Heart right ventricle (tissue), 16 donors: ENCODE measurements at places on chromosomes 5 and 9. TPM values are rescaled to one million over a fixed set of nuclear protein-coding genes. Genes with fewer than 3 reads are reported as not detected.
A peak's percentile ranks its signal among the peaks of the same experiment; 100 is the strongest.

DNA sequence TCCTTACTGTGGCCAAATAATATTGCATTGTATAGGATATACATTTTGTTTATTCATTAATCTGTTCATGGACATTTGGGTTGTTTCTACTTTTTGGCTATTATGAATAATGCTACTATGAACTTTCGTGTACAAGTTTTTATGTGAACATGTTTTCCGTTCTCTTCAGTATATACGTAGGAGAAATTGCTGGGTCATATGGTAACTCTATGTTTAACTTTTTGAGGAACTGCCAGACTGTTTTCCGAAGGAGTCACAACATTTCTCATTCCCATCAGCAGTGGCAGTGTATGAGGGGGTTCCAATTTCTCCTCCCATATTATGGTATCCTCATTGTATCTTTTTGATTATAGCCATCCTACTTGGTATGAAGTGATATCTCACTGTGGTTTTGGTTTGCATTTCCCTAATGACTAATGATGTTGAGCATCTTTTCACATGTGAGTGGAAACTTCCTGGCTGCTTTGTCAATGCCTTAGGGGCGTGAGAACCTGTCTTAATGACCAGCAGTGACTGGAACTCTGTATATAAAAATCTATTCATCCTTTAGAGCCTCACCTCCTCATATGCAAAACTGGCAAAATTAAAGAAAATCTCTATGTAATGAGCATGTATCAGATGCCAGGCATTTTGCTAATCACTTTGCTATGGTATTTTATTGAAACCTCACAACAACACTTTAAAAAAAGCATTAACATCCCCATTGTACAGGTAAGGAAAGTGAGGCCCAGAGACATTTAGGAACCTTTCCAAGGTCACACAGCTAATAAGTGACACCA, 47.8 kb upstream of the TGFBR1 start:
- H3K36me3 ChIP-seq = peaks cover 26% of the 10 kb centered on the region
- H3K27me3 ChIP-seq = peaks cover 17% of the 10 kb centered on the region
- H3K4me1 ChIP-seq = no peaks in the 10 kb centered on the region
- H3K27ac ChIP-seq = peak overlapping the region; percentile 17
- DNase-seq = no peak
- H3K4me3 ChIP-seq = peak overlapping the region; percentile 8

DNA sequence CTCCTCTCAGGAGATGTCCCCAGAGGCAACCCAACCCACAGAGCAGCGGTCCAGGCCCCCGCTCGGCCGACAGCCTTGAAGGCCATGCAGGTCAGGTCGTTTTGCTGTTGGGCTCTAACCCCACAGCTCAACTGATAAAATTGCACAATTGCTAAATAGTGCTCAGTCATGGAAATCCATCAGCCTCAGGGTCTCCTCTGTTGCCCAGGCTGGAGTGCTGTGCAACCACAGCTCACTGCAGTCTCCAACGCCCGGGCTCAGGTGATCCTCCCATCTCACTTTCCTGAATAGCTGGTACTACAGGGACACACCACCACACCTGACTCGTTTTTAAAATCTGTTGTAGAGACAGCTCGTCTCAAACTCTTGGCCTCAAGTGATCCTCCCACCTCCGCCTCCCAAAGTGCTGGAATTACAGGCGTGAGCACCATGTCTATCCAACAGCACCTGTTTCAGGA, 18.3 kb downstream of the BRD3OS start:
- peaks cover 3% of the 10 kb centered on the region for H3K4me1 ChIP-seq
- H3K4me3 ChIP-seq = no peak overlapping the region
- no peak overlapping the region for H3K27ac ChIP-seq
- peak; percentile 0 for DNase-seq
- no peaks in the 10 kb centered on the region for H3K36me3 ChIP-seq

GRCh38 chr5:140953234-140953633, 13.0 kb upstream of the PCDHAC2 start:
- DNase-seq = no peak
- H3K4me1 ChIP-seq = no peaks in the 10 kb centered on the region
- no peaks in the 10 kb centered on the region for H3K27me3 ChIP-seq
- H3K36me3 ChIP-seq = no peaks in the 10 kb centered on the region
- no peak overlapping the region for H3K27ac ChIP-seq
- H3K4me3 ChIP-seq = no peak overlapping the region

DNA sequence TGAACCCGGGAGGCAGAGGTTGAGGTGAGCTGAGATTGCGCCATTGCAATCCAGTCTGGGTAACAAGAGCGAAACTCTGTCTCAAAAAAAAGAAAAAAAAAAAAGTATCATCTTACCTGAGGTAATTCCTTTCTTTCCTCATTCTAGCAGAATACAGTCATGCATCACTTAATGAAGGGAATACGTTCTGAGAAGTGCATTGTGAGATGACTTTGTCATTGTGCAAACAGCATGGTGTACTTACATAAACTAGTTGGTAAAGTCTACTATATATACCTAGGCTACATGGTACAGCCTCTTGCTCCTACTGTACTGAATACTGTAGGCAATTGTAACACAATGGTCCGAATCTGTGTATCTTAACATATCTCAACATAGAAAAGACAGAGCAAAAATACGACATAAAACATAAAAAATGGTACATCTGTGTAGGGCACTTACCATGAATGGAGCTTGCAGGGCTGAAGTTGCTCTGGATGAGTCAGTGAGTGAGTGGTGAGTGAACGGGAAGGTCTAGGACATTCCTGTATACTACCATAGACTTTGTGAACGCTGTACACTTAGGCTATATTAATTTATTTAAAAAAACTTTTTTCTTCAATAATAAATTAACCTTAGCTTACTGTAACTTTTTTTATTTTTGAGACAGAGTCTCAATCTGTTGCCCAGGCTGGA, 100.4 kb downstream of the GLDC start:
- no peaks in the 10 kb centered on the region for H3K4me1 ChIP-seq
- DNase-seq = no peak
- H3K4me3 ChIP-seq = no peak overlapping the region
- no peaks in the 10 kb centered on the region for H3K36me3 ChIP-seq
- no peaks in the 10 kb centered on the region for H3K27me3 ChIP-seq

GRCh38 chr9:14343261-14344031, 29.5 kb upstream of the NFIB start:
- H3K27me3 ChIP-seq = no peaks in the 10 kb centered on the region
- no peak for DNase-seq
- peak overlapping the region; percentile 46 for H3K4me3 ChIP-seq
- no peaks in the 10 kb centered on the region for H3K36me3 ChIP-seq

DNA sequence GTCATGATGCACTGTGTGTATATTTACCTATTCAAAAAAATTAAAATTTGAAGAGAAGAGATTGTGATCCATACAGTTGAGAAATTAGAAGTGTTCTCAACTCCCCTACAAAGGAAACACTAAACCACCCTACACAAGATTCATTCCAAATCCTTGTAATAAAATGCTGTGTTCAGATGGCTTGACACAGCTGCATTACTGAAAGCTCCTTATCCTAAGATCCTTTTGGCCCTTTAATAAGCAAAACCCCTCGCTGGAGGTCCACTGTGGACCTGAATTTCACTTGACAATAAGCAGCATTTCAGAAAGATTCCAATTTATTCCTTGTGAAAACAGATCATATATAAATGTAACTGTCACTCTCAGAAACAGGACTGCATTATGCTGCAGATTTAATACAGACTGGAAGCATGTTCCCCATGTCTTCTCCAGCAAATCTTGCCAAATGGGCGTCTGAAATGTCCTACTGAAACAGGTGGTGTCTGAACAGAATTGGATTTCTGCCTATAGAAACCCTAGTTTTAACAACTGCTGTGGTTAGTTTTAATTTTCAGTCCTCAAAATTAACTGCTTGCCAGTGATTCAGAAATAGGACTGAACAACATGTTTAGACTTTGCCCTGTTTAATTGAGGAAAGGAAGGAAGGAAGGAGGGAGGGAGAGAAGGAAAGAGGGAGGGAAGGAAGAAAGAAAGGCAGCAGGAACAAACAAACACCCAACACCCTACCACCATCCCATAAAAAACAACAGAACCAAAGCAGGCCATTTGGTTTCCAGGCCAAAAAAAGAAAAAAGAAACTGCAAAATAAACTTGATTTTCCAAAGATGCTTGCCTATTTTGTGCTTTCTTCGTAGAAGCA, 179.6 kb downstream of the MLLT3 start:
- DNase-seq = no peak
- H3K27me3 ChIP-seq = no peaks in the 10 kb centered on the region
- no peak overlapping the region for H3K4me3 ChIP-seq
- H3K27ac ChIP-seq = no peak overlapping the region
- no peaks in the 10 kb centered on the region for H3K36me3 ChIP-seq

DNA sequence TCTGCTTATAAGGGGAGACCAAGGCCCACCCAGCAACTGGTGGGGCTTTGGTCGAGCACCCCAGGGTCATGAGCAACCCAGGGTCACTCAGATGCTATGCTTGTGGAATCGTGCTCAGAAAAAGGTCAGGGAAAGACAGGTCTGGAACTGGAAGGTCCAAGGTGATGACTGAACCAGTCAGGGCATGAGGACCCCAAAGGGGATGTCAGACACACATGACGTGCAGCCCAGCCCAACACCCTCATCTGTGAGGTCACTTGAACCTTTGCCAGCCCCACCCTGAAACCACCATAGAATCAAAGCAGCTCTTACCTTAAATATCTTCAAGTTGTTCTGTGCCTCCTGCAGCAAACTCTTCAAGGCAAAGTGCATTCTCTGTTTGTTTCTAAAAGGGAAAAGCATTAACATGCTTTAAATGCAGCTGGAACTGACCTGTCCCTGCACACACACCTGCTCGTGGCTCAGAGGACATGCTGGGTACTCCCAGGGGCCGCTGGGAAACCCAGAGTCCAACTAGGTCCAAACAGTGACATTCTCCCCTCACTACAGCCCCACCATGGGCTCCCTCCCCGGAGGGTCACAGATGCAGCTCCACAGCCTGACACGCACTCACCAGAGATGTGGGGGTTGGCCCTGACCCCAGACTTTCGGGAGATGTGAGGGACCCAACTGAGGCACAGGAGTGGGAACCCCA, 29.4 kb downstream of the IPPK start:
- no peak overlapping the region for H3K27ac ChIP-seq
- H3K4me1 ChIP-seq = no peaks in the 10 kb centered on the region
- no peaks in the 10 kb centered on the region for H3K27me3 ChIP-seq
- DNase-seq = no peak
- H3K4me3 ChIP-seq = no peak overlapping the region

GRCh38 chr5:152978141-152978835, 512.2 kb upstream of the GRIA1 start:
- H3K4me1 ChIP-seq = no peaks in the 10 kb centered on the region
- H3K27ac ChIP-seq = no peak overlapping the region
- no peak overlapping the region for H3K4me3 ChIP-seq
- no peaks in the 10 kb centered on the region for H3K36me3 ChIP-seq
- no peaks in the 10 kb centered on the region for H3K27me3 ChIP-seq
- DNase-seq = no peak

DNA sequence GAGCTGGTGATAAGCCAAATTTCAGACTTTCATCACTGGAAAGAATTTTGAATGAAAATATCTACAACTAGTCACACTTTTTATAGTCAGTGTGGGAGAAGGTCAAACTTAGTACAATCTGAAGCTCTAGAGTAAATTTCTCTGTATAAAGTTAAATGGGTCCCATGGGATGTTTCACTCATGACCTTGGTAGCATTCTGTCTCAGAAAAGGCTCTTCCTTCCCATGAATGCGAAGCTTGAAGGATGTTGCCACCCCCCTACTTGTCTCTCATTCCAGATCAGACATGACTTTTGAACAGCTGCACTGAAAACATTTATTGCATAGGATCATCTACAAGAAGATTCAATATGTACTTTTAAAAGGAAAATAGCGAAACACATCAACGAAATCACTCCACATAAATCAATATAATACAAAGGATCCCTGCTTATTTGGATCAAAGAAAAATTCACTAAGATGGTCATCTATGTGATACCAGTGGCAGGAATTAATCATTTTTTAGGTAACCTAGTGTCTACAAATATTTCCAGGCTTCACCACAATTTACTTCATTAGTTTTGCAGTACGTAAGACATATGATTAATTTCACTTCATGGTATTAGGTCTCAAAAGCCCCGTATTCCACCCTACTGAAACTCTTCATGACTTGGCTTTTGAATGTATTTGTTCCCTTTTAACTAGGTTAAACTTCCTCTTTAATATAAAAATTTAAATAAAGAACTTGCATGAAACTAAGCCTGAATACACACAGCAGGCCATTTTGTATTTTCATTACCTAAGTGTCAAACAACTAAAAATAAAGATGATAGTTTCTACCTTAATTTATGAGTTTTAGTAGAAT, 4.4 kb downstream of the ST8SIA4 start:
- DNase-seq = no peak
- no peak overlapping the region for H3K4me3 ChIP-seq
- H3K27me3 ChIP-seq = peaks cover 13% of the 10 kb centered on the region
- H3K27ac ChIP-seq = peak overlapping the region; percentile 85
- no peaks in the 10 kb centered on the region for H3K36me3 ChIP-seq

GRCh38 chr9:117916291-117916690, 212.1 kb downstream of the TLR4 start:
- no peak overlapping the region for H3K4me3 ChIP-seq
- H3K27me3 ChIP-seq = no peaks in the 10 kb centered on the region
- H3K36me3 ChIP-seq = no peaks in the 10 kb centered on the region

Gene NDOR1
- total RNA-seq = 5.4 TPM

Gene SHOC1
- not detected for total RNA-seq

Gene TMC1
- 0.23 TPM for total RNA-seq

Gene SPOCK1
- total RNA-seq = 42.8 TPM

Gene NKD2
- 0.31 TPM for total RNA-seq

Gene GCNT4
- 0.20 TPM for total RNA-seq
